Fibroblast of skin of scalp (primary cell): ENCODE measurements at places on chromosomes 3 and 15.
A peak's percentile ranks its signal among the peaks of the same experiment; 100 is the strongest.

- no peak for DNase-seq
Measured at GRCh38 chr15:89809093-89809786, 5.4 kb downstream of the ANPEP start.

DNA sequence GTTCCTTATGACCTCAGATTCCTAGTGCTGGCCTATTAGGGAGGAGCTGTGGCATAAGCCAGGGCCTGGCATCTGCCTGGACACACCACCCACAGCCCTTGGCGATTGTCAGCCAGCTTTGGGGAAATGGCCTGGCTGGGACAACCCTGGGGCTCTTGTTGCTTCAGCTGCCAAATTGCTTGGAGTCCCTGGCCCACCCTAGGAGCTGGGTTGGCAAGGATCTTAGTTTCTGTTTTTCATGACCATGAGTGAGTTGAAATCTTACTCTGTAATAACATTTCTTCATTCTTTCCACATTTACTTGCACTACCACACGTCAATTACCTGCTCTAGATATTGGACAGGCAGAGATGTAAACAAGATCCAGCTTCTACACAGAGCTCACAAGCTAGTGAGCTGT is 1.9 kb upstream of the MYZAP start:
- DNase-seq: no peak

DNA sequence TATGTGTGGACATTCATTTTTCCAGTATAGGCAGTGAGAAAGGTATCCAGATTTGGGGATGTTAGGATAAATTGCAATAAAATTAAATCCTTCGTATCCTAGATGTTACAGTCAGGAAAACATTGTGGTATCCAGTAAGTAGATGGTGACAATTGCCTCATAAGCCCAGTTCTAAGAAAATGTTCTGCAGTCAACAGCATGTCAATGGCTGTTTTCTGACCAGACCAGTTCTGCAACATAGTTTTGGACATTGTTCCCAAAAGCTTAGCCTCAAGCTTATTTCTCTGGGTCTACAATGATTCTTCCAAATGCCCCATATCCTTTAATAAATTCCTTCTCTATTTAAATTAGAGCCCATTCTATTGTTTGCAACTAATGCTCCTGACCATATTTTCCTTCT is 480.7 kb downstream of the FHIT start:
- DNase-seq: no peak

DNA sequence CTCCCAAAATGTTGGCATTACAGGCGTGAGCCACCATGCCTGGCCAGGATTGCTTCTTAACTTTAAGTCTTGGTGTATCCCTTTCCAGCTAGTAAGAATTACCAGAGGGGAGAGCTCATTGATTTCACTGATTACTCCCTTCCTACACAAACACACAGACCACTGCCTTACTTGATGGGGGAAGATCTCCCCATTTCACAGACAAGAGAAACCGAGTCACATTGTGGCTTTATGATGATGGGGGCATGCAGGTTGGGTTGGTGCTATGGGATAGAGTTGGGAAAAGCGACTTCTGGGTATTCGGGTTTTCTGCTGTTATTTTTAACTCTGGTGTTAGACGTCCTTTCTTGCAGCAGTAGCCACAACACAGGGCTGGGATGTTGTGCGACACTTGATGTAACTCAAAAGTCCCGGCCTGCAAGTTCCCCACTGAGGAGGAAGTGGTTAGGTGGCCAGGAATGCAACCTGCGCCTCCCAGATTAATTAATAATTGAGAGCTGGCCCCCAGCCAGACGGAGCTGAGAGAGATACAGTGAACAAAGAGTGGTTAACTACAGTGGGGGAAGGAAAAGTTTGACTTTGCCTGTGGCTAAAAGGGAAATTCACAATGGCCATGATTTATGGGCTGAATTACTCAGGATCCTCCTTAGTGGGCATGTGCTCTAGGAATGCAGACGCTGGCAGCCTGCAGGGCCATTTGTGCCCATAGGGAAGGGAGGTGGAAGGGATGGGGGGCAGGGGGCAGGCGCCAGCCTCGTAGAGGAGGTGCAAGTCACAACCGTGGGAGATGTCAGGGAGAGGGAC is 63.6 kb downstream of the SMAD6 start:
- peak; percentile 68 for DNase-seq

DNA sequence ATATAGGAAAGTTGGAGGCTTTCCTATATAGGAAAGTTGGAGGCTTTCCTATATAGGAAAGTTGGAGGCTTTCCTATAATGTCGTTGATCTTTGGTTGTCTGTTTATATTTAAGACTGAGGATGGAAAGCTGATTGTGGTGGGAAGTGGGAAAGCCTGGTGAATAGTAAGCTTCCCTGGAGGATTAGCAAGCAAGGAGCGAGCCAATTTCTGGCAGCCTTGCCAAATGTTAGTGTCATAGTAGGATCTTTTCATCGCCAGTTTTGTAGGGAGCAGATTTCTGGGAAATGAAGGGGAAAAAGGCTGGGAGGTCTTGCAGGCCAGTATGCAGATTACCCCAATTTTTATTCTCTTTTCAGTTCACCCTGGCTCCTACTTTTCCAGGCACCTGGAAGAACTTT is 39.9 kb upstream of the CCNL1 start:
- DNase-seq: peak; percentile 40

DNA sequence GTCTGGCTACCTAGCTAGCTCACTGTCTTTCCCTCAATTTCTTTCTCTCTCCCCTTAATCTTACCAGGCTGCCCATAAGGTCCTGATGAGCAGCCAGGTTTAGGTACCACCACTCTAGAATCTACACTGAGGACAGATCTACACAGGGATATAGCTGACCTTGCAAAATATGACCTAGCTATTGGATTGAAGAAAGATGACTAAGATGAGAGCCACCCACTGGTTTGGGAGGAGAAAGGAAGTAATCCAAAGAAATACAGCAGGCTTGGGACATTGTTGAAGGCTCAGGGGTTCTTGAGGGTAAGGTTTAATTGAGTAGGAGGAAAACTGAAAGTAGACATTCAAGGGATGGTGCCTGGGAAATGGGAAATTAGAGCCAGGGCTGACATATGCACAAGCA is 142.0 kb upstream of the TMC3 start:
- DNase-seq: peak; percentile 32

- DNase-seq: no peak
Measured at GRCh38 chr15:30882849-30883433, 20.8 kb upstream of the FAN1 start.
